ENCODE measurements at places on chromosomes 2 and 18. TPM values are rescaled to one million over a fixed set of nuclear protein-coding genes. Genes with fewer than 3 reads are reported as not detected.

The RAB31 gene
- total RNA-seq: 73.6 TPM

The TMEM178A gene
- total RNA-seq: 1.5 TPM

The GRB14 gene
- 6.1 TPM for total RNA-seq

The DSC2 gene
- total RNA-seq: not detected

The LHCGR gene
- total RNA-seq: not detected

The RAD51AP2 gene
- total RNA-seq: not detected

The CD207 gene
- total RNA-seq: not detected

The STK17B gene
- total RNA-seq: 145 TPM

The NCKAP1 gene
- 131 TPM for total RNA-seq

The LRRC30 gene
- not detected for total RNA-seq

All from aortic smooth muscle cell (primary cell).